ENCODE measurements at places on chromosomes 3 and 15. TPM values are rescaled to one million over a fixed set of nuclear protein-coding genes. Genes with fewer than 3 reads are reported as not detected.
A peak's percentile ranks its signal among the peaks of the same experiment; 100 is the strongest.

- DNase-seq: peak; percentile 58
Measured at GRCh38 chr3:126342991-126343648, 14.1 kb downstream of the KLF15 start.

- peak; percentile 65 for DNase-seq
Measured at GRCh38 chr15:61186905-61187741, 42.0 kb downstream of the RORA start.

Gene GABRR3
- not detected for total RNA-seq

- DNase-seq: peak; percentile 73
Measured at GRCh38 chr15:75167588-75168350, 33.9 kb upstream of the C15orf39 start.

GRCh38 chr3:30658328-30659052 is 52.1 kb downstream of the TGFBR2 start:
- no peak for DNase-seq

DNA sequence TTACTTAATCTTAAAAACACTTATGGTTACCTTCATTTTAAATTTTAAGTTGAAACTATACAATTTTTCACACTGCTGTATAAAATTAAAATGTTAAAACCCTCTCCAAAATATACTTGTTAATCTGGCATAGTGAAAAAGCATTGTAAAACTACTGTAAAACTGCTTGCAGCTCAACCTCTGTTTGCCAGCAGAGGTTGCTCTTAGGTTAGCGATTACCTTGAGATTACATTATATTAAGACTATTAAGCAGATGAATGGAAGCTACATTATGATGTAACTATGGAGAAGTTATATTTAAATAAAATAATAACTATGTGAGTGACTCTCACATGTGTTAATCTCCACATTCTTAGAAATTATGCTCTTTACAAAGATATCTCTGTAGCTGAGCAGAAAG is 143.6 kb upstream of the SLITRK3 start:
- DNase-seq: no peak

Gene PSTPIP1
- total RNA-seq: 2.3 TPM

Gene TLE3
- 61.7 TPM for total RNA-seq

Gene INSYN1
- total RNA-seq: 32.7 TPM

DNA sequence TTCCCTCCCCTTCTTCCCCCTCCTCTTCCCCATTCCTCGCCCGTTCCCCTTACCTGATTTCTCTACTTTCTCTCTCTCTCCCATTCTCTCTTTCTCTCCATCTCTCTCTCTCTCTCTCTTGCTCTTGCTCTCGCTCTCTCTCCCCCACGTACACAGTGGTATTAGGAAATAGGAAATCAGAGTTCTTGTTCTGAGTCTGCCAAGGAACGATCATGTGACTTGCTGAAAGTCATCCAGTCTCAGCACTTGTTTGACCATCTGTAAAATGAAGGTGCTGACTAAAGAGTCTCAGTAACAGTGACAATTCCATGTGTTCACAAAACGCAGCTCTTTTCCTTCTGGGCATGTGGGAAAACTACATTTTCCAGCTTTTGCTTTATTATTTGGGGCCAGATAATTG is 445.0 kb upstream of the TGFBR2 start:
- DNase-seq: no peak

DNA sequence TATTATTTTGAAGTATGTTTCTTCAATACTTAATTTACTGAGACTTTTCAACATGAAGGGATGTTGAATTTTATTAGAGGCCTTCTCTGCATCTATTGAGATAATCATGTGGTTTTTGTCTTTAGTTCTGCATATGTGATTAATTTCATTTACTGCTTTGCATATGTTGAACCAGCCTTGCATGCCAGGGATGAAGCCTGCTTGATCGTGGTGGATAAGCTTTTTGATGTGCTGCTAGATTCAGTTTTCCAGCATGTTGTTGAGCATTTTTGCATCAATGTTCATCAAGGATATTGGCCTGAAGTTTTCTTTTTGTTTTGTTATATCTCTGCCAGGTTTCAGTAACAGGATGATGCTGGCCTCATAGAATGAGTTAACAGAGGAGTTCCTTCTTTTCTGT is 134.4 kb downstream of the RSRC1 start:
- no peak for DNase-seq

DNA sequence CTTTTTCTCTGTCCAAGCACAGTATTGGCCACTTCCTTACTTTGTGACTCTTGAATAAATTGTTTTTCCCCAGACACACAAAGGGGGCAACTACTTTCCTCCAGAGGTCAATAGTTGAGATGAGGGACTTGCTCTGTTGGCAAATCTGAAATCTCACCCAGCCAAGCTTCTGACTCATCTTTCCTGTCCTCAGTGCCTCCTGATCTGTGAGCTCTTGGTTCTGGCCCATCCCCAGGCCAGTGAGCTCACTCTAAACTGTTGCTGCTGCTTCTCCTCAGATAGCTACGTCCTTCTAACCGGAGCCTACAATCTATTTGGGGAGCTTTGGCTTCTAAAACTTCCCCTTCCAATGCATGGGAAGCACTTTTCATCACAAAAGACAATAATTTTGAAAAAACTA is 50.0 kb upstream of the NMD3 start:
- peak; percentile 80 for DNase-seq

DNA sequence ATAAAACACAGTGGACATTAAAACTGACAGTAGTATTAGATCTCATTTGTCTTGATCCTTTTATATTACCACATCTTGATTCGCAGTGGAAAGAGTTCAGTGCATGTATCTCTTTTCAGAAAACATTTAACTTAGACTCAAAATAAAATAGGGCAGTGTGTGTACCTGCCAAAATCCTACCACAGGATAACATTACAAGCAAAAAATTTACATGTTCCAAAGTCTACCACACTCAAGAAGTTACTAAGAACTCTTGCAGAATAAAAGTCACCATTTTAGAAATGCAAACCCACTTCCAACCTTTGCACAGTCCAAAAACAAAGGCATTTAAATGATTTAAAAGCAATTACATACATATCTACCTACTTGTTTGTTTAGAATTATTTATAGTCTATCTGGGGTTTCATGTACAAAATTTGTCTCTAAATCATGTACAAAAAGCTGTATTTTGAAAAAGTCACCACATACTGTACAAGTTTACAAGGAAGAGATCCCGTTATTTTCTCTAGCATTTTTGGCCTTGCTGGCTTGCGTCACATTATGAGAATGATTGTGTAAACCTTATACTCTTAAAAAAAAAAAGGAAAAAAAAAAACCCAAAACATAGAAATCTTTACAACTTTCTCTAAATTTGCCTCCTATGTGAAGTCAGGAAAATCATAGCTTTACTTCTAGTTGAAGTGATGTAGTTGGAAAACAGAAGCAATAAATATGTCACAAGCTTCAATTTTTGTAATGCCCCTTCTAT is 153.8 kb downstream of the ADAM10 start:
- no peak for DNase-seq

Gene IL17RB
- total RNA-seq: 0.83 TPM

GRCh38 chr3:187983484-187984124 is 170.4 kb upstream of the LPP start:
- no peak for DNase-seq

- no peak for DNase-seq
Measured at GRCh38 chr3:154783521-154783931, 296.6 kb upstream of the MME start.

DNA sequence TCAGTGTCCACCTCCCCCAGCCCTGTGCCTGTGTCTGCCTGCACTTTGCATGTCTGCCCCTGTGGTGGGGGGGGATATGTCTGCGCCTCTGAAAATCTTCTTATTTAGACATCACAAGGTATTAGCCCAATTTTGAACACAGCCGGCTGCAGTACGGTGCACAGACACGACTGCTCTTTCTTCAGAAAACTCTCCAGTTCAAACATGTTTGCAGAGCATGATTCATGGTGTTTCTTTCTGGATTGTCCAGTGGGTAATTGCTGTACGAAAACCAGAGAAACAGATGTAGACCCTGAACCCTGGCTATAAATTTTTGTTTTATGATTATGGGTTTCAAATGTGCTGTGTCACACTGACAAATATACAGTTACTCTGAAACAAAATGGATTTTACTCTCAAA is 3.4 kb upstream of the RARB start:
- no peak for DNase-seq

- no peak for DNase-seq
Measured at GRCh38 chr3:79161941-79162340, 605.9 kb downstream of the ROBO1 start.

DNA sequence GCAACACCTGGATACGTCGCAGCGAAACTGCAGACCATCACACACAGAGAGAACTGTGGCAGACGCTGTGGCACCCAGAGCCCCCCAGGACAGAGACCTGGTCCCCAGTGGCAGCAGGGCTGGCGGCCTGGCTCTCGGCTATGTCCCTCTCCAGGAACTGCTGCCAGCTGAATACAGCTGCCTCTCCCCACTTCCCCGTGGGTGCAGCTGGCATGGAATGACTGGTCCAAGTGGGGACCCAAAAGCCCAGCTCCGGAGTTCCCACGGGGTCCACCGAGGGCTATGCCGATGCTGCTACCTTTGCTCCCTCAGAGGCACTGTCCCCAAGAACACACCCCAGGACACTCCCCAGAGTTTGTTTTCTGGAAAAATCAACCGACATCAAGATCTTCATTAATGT is 67.8 kb upstream of the GATA2 start:
- DNase-seq: no peak

GRCh38 chr3:189355481-189356201 is 183.9 kb downstream of the TPRG1 start:
- DNase-seq: no peak

DNA sequence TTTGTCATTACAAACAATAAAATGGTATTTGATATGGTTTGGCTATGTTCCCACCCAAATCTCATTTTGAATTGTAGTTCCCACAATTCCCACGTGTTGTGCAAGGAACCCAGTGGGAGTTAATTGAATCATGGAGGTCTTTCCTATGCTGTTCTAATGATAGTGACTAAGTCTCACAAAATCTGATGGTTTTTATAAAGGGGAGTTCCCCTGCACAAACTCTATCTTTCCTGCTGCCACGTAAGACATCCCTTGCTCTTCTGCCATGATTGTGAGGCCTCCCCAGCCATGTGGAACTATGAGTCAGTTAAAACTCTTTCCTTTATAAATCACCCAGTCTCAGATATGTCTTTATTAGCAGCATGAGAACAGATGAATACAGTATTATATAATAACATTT is 15.4 kb upstream of the AADAC start:
- no peak for DNase-seq

Gene ZMYND10
- total RNA-seq: 0.26 TPM

Gene CDCP1
- total RNA-seq: 2.8 TPM

Gene GOLGA8Q
- total RNA-seq: 0.70 TPM

Gene CAMK2N2
- total RNA-seq: not detected

- DNase-seq: no peak
Measured at GRCh38 chr3:64908251-64908685, 220.5 kb upstream of the ADAMTS9 start.

All from right atrium auricular region (tissue), 2 donors.